Daoy (cell line): ENCODE measurements at places on chromosomes 6 and 20. TPM values are rescaled to one million over a fixed set of nuclear protein-coding genes. Genes with fewer than 3 reads are reported as not detected.

GJA1 gene
- 80.6 and 103 TPM in 2 replicates for total RNA-seq

- no peak for DNase-seq
These were observed 126.4 kb downstream of the MMUT start for GRCh38 chr6:49336514-49337131.

GRCh38 chr6:170344631-170345576, 38.3 kb downstream of the FAM120B start:
- peak; percentile 86 for DNase-seq

DNA sequence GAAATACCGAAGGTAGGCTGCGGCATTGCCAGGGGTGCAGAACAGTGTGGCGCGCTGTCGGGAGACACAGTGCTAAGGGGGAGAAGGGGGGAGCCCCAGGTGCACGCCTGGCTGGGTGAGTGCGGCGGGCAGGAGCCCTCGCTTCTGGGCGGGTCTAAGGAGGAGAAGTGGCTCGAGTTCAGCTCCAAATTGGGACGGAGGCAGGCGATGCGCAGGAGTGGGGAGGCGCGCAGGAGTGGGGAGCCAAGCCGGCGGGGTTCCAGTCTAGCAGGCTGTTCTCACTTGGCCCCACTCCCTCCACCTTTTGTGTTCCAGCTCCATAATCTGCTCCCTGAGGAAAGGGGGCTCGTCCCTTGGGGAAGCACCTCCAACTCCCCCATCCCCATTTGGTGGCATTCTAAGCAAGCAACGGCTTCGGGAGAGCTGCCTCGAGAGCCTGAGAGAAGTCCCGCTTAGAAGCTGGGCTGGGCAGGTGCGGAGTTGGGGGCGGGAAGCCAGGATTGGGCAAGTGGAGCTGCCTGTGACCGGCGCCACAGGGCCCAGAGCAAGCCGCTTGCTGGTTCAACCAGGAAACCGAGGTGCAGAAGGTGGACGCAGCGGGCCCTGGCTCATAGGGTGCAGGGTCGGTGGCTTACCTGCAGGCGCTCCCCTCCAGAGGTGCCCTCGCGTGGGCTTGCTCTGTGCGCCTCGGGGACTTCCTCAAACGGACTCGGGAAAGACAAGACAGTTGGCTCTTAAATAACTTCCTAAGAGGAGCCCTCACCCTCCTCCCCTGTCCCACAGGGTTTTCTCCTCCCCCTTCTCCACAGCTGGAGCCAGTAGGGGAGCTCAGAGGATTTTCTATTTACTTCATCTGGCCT, at the start of gene F13A1:
TSS of gene F13A1 (minus strand) at position 711 of the 860 bp plus-strand sequence. CDS start 1,998 bp downstream, outside the sequence.
- DNase-seq = no peak

- DNase-seq = no peak
These were observed 27.8 kb downstream of the ZNF451 start for GRCh38 chr6:57117796-57118195.

GPR63 gene
- 1.7 and 3.0 TPM in 2 replicates for total RNA-seq

DNA sequence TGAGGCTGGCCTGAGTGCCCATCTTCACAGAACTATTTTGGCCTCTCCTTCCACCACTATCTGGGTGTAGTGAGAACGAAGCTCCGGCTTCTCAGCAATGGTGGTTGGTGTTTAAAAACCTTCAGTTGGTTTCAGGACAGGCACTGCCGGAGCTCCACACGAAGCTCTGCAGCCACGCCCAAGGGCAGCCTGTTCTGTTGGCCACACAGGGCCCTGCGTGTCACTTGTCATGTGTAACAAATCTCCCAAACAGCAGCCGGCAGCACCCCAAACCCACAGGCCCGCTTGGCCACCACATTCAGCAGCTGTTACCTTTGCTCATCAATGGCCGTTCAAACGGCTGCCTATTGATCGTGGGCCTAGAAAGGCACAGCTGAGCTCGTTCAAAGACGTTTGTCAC, 97.5 kb downstream of the ERMARD start:
- DNase-seq = no peak

GRCh38 chr6:81668615-81669047, 83.8 kb downstream of the TENT5A start:
- no peak for DNase-seq

DNA sequence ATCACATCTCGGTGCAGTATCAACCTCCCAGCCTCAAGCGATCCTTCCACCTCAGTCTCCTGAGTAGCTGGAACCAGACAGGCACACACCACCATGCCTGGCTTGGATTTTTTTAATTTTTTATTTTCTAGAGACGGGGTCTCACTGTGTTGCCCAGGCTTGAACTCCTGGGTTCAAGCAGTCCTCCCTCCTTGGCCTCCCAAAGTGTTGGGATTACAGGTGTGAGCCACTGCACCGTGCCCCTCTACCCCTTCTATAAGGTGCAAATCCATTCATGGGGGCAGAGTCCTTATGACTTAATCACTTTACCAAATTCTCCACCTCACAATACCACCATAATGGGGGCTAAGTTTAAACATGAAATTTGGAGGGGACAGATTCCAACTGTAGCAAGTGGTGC, 37.7 kb downstream of the TMEM181 start:
- DNase-seq = no peak

DNA sequence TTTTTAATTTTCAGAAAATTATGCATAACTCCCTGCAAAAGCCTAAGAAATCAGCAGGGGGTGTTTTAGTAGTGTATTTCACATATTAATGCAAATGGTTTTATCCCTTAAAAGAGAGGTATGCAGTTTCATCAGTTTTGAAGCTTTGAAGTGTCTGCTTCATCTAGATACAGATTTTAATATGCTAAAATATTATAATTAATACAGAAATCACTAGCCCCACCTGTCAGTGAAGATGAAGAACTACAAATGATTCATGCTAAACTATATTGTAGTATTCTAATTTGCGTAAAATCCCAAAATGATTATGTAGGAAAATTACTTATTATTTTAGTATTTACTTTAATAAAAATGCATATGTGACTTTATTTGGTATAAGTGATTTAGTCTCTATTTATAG, 2.9 kb upstream of the TFB1M start:
- no peak for DNase-seq

CSNK2A1 gene
- total RNA-seq = 123 and 154 TPM in 2 replicates

LINC00237 gene
- total RNA-seq = 4.4 TPM in 1 of 2 replicates, not detected in the other

ACSS1 gene
- 0.51 and 0.86 TPM in 2 replicates for total RNA-seq

GRCh38 chr20:40698281-40698680, 9.2 kb upstream of the MAFB start:
- DNase-seq = no peak

- DNase-seq = no peak
These were observed 64.8 kb downstream of the VIP start for GRCh38 chr6:152815230-152815872.

DNA sequence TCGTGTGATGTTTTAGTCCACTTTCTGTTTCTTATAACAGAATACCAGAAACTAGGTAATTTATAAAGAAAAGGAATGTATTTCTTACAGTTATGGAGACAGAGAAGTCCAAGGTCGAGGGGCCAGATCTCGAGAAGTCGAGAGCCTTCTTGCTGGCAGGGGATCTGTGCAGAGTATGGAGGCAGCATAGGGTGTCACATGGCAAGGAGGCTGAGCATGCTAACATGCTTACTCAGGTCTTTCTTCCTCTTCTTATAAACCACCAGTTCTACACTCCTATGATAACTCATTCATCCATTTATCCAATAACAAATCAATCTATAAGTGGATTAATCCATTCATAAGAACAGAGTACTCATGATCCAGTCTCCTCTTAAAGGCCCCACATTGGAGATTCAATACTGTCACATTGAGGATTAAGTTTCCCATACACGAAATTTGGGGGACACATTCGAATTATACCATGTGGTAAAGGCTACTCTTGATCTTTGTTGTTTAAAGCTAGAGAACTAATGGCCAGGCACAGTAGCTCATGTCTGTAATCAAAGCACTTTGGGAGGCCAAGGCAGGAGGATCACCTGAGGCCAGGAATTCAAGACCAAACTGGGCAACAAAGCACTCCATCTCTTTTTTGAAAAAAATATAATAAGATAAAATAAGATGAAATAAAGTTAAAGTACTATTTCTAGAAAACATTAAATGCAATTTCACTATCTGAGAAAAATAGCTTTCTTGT, 2.1 kb downstream of the GOPC start:
- no peak for DNase-seq

DNA sequence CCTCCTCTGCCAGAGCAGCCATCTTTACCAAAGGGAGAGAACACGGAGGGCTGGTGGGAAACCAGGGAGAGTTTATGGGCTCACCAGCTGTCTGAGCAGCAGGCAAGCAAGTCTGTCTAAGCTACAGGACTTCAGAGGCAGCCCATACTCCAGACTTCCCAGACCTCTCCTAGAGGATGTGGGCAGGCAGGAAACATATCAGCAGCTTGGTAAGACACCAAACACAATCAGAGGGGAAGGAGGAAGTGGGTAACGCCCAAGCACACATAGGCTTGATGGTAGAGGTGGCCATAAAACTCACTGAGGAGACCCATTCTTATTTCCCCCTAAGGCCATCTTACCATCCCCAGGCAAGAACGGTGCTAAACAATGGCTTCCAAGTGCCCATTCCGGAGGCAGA, 143.1 kb upstream of the ARID1B start:
- no peak for DNase-seq

- no peak for DNase-seq
These were observed 229.5 kb downstream of the CDH26 start for GRCh38 chr20:60187683-60188082.

- no peak for DNase-seq
These were observed 766.8 kb upstream of the MAN1A1 start for GRCh38 chr6:120116343-120116742.

- no peak for DNase-seq
These were observed 50.7 kb upstream of the SYNDIG1 start for GRCh38 chr20:24418731-24419130.

- DNase-seq = no peak
These were observed 40.6 kb downstream of the DOK5 start for GRCh38 chr20:54515793-54516628.

ELOVL2 gene
- total RNA-seq = 11.3 and 11.5 TPM in 2 replicates

GRCh38 chr20:48769069-48769983, 58.5 kb downstream of the PREX1 start:
- peak; percentile 21 for DNase-seq

GRCh38 chr6:21079468-21080048, 514.0 kb upstream of the SOX4 start:
- DNase-seq = no peak

- peak; percentile 69 for DNase-seq
These were observed 17.9 kb downstream of the ABHD12 start for GRCh38 chr20:25372584-25373336.

GRCh38 chr20:7933346-7933745, 6.9 kb downstream of the HAO1 start:
- no peak for DNase-seq

DNA sequence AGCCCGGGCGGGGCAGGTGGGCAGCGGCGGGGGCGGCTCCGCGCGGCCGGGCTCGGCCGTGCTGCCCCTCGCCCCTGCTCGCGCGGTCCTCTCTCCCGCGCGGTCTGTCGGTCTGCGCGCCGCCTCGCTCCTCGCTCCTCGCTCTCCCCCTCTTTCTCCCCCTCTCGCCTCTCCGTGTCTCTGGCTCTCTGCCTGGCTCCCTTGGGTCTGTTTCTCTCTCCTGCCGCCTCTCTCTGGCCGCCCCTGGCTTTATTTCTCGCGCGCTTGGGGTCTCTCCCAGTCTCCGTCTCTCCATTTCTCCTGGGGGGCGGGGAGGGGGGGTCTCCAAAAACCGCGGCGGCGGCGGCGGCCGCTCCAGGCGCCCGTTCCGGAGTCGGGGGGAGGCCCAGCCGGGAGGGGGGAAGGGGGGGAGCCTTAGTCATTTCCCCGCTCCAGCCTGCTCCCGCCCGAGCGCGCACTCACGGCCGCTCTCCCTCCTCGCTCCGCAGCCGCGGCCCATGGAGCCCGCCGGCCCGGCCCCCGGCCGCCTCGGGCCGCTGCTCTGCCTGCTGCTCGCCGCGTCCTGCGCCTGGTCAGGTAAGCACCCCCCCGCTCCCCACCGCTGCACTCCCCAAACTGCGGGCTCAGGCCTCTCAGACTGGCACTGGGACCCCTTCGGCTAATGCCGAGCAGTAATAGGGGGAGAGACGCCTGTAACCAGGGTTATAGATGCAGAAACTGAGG, at the start of gene SIRPA:
TSS of gene SIRPA (plus strand) at position 457 of the 723 bp plus-strand sequence. CDS start at position 498, 41 bp downstream.
- peak; percentile 75 for DNase-seq

GRCh38 chr20:64157878-64158277, 6.4 kb upstream of the MYT1 start:
- no peak for DNase-seq

ARG1 gene
- not detected in 2 replicates for total RNA-seq
